NCI-H774 (cell line): ENCODE measurements at places on chromosomes 3 and 15.

DNA sequence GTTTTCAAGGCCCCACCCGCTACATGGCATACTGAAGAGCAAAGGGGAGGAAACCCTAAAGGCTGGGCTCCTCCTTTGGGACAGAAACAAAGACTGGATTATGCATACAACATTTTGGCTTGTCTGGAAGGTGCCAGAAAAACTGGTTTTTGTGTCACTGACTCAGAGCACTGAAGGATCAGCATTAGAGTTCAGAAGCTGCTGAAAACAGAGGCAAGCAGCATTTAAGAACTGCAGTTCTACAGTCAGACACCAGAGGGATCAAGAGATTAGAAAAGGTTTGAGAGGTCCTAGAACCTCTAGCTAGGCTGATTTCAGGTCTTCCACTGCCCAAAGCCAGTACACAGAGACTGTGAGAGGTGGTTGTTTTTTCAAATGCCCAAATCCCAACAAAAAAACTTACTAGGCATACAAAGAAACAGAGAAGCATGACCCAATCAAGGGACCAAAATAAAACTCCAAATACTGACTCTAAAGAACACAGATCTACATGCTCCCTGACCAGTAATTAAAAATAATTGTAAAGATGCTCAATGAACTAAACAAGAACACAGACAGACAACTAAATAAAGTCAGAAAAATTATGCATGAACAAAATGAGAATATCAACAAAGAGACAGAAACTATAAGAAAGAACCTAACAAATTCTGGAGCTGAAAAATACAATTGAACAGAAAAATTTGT lies 91.2 kb downstream of the SENP2 start:
- peak; percentile 41 for DNase-seq

- no peak for DNase-seq
Observed at GRCh38 chr15:69154684-69155083, 5.8 kb upstream of the GLCE start.

GRCh38 chr15:48644827-48645557 lies 517 bp downstream of the FBN1 start:
- DNase-seq: no peak

DNA sequence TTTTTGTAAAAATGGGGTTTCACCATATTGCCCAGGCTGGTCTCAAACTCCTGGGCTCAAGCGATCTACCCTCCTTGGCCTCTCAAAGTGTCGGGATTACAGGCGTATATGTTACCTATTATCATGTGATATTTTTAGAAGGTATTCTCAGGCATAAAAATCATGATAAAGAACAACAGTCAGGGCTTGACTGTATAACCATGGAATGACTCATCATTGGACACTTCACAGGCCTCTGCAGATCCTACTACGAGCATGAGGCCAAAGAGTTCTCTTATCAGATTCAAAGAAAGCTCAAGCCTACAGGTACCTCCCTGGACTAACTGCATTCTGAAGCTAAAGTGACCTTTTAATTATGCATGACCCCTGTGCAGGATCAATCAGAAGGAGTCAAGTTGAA lies 91.7 kb upstream of the PRICKLE2 start:
- DNase-seq: no peak

DNA sequence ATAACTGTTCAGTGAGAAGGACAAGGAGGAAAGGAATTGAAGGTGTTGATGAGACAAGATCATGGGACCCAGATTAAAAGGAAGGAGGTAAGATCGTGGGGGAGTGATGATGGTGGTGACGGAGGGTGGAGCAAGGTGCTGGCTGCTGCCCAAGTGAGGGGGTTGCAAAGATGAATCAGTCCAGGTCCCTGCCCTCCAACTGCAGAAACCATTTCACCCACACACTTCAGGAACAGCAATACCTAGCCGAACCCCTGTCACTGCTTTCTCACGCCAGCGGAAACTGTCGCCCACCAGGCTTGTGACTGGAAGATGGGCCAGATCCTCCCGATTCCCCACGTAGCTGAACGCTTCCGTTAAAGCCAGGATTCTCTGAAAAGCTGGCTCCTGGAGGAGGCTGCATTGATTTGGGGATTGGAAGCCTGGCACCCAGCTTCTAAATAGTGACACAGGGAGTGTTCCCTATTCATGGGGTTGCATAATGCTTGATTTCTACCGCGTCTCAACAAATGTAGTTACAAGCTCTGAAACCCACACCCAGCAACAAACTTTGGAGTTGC lies 3.2 kb upstream of the LSG1 start:
- no peak for DNase-seq

DNA sequence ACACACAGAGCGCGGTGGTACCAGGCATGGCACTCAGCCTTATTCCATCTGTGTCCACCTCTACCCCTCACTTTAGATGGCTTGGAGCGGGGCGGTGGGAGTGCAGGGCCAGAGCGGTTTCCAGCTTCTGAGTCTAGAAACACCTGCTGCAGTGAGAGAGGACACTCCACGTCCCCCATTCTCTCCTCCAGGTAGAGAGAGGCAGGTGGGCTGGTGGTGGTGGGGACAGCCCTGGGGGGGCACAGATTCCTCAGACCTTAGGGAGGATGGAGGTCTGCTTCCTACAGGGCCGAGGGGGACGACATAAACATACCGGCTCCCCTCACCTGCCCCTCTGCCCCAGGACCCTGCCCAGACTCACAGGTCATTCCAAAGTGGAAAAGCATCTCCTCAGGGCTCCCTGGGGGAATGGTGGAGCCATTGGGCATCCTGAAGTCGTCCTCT lies 40.4 kb downstream of the MUC20 start:
- no peak for DNase-seq

GRCh38 chr15:74960995-74961588 lies 4.5 kb upstream of the RPP25 start:
- DNase-seq: no peak

- no peak for DNase-seq
Observed at GRCh38 chr3:13878281-13879101, 1.4 kb downstream of the WNT7A start.

DNA sequence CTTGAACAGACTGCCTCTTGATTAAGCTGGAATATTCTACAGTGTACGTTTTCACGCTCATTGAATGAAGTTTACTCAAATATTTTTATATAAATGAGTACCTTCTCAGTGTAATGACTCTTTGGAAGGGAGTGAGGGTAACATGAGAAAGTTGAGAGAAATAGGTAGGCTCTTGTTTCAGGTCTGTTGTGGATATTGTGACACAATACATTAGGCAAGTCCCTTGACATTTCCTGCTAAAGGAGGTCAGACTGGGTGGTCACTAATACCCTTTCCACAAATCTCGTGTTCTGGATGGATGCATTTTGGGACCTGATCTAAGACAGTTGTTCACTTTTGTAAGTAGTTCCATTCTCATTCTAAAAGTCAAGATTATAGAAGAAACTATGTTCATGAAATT lies 324.8 kb upstream of the AZI2 start:
- no peak for DNase-seq

- DNase-seq: no peak
Observed at GRCh38 chr15:52795464-52796227, 5.5 kb upstream of the ONECUT1 start.

- no peak for DNase-seq
Observed at GRCh38 chr3:147359177-147360050, 46.9 kb downstream of the ZIC4 start.

- no peak for DNase-seq
Observed at GRCh38 chr3:72618739-72619138, 229.5 kb downstream of the SHQ1 start.

DNA sequence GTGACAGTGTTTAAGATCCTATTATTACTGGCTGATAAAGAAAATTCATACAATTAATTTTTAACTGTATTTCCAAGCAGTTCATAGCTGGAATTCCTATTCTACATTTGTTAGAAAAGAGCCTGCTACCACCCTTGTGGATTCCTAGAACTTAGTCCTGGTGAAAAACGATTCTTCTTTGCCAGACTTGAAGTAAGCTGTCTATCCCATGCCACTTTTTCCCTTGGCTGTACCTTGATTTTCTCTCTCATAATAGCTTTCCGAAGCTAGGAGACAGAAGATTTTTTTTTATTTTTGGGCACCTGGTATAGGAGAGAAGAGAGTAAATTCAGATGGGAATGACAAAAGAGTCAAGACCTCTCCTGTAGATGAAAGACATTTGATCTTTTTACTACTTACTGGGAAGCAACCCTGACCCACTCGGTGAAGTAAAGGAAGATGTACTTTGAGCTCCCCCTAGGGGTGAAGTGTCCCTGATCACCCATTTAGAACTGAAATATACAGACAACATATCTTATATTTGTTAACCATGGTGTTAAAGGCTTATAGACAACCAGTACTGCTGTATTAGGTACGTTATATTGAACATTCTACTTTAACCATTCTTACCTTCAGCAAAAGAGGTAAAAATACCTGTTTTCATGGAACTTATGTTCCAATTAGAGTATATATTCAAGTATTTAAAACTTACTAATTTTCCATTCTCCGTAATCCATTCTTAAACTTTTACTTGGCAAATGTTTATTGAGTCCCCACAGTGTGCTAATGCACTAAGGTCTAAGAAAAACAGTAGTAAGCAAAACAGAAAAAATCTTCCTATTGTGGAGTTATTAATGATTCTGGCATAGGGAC lies 36.2 kb upstream of the C3orf38 start:
- DNase-seq: peak; percentile 1
